ENCODE measurements at places on chromosomes 1 and 21.

- DNase-seq, result no peak
These were observed 22.4 kb downstream of the DSTYK start for GRCh38 chr1:205189131-205189530.

- no peak for DNase-seq
These were observed 21.9 kb downstream of the TSNAX start for GRCh38 chr1:231550448-231550781.

DNA sequence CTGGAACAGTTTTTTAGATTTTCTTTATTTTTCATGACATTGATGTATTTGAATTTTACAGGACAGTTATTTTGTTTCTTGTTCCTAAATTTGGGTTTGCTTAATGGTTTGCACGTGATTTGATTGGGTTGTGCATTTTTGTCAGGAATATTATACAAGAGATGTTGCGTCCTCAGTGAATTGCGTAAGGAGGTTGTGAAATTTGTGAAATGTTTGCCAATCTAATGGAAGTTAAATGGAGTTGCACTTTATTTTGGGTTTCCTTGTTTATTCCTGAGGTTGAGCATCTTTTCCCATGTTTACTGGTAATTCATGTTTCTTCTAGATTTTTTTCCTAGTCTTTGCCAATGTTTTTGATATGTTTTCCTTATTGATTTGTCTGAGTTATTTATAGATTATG, 19.9 kb downstream of the ZNF648 start:
- DNase-seq, result no peak

DNA sequence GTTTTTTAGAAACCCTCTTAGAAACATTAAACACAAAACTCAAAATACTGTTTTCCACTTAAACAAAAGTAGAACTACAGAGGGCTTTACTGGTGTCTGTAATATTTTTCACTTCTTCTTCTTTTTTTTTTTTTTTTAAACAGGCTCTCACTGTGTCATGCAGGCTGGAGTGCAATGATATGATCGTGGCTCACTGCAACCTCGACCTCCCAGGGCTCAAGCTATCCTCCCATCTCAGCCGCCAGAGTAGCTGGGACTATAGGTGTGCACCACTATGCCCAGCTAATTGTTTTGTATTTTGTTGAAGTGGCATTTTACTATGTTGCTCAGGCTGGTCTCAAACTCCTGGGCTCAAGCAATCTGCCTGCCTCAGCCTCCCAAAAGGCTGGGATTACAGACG, 194.8 kb downstream of the DAB1 start:
- no peak for DNase-seq

Measured in astrocyte of the hippocampus (primary cell).